ENCODE measurements at places on chromosomes 7 and 10.
A peak's percentile ranks its signal among the peaks of the same experiment; 100 is the strongest.

DNA sequence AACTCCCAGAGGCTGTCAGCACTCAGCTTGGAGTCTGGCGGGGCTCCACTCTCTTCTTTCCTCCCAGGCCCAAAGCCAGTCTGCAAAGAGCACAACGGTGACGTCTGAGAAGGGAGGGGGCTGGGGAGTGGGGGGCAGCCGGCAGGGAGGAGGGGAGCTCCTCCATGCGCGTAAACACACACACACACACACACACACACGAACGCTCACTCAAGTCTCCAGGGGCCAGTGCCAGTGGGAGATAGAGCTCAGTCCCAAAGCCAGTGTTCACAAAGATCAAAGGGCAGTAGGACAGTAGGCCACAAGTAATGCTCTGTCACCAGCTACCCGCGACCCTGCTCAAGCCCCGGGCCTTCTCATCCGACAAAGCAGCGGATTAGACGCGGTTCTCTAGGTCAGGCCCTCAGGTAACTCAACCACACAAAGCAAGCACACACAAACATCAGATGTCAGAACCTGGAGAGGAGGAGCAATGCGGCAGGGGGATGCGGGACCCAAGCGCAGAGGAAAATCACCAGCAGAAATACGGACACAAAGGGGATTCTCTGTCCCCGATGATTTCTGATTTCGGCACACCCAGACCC, 19.9 kb downstream of the TCAF1 start:
- no peak for DNase-seq

DNA sequence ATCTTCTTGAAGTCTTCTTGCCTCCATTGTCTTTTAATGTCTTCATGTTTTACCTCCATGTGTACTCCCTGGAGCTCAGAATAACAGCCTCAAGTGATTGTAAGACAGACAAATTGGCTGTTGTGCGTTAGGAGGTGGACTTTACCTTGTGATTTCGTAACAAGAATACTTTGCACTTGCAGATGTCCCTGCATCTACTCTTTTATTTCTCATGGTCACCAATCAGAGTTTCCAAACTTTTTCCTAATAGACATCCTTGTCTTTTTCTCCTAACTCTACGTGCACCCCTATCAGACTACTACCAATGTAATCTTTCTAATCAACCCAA, 172.3 kb downstream of the NRP1 start:
- no peak for DNase-seq

- no peak for DNase-seq
These were observed 2.3 kb upstream of the SH2B2 start for GRCh38 chr7:102284399-102284798.

- DNase-seq: no peak
These were observed 6.3 kb downstream of the CALML5 start for GRCh38 chr10:5492929-5493576.

GRCh38 chr7:132234711-132235110, 341.6 kb downstream of the PLXNA4 start:
- DNase-seq: no peak

DNA sequence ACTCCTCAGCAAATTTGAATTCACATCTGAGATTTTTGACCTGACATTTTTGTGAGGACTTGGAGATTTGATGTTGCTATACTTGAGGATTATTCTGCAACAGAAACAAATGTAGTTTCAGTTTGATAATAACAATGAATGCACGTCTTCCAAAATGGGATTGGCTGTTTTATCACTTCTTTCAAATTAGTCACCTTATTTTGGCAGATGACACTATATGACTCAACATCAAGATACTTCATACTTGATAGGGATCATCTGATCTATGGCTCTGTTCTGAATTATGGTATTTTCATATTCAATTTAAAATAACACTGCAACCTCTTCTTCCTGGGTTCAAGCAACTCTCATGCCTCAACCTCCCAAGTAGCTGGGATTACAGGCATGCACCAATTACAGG, 24.2 kb downstream of the ARL5B start:
- DNase-seq: peak; percentile 58

Measured in RWPE1 (cell line).